ENCODE measurements at places on chromosomes 7 and 10. TPM values are rescaled to one million over a fixed set of nuclear protein-coding genes. Genes with fewer than 3 reads are reported as not detected.
A peak's percentile ranks its signal among the peaks of the same experiment; 100 is the strongest.

HOXA3 gene
- 16.0 TPM for total RNA-seq

- no peak for DNase-seq
These were observed 4.4 kb upstream of the IRF5 start for GRCh38 chr7:128933180-128933891.

- DNase-seq, result no peak
These were observed 227.6 kb downstream of the ANKRD7 start for GRCh38 chr7:118452128-118452527.

DNA sequence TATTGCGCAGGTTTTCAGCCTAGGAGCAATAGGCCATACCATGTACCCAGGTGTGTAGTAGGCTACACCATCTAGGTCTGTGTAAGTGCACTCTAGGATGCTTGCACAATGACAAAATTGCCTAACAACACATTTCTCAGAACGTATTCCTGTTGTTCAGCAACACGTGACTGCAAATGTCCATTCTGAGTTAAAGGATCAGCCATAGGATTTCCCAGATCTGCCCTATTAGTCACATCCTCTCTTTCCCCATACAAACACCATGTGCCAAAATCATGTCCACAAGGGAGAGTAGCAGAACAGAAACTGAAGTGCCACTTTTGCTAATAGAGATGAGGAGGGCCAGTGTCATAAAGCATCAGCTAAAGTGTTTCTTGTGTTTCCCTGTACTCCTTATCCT is 42.6 kb upstream of the AMPH start:
- no peak for DNase-seq

- no peak for DNase-seq
These were observed 81.3 kb downstream of the ITGB8 start for GRCh38 chr7:20412032-20412431.

DNA sequence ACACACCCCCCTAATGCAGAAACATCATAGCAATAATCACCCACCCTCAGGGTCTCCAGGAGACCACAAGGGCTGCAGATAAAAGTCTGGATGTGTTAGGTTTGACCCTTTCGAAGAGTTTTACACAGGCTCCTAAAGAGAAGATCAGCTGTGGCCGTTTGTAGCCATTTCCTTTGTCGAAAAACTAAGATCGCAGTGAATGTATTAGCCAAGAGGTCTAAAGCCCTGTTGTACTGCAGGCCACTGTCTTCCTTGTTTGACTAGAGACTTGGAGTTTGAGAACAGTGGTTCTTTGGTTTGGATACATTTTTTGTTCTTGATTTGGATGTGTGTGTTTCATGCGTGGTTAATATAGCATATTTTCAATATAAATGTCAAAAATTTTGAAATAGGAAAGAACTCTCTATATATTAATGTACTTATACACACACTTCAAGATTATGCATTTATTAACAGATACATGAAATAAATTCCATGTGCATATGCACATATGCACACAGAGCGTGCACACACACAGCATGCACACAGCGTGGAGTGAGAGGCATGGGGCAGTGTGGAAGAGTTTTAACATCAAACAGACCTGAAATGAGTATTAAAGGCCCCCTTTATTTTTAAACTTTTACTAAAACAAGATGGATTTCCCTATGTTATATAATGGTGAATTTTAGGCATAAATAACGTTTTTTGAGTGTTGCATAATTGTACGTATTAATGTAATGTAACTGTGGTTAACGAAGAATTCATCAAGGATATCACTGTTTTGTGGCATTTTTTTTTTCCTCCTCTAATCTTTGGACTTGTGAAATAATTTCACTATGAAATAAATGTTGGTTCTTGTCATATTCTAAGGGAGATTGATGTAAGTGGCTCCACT is 2.2 kb downstream of the IKZF1 start:
- no peak for DNase-seq

SLC26A5 gene
- 6.2 TPM for total RNA-seq

- DNase-seq, result no peak
These were observed 35.1 kb downstream of the RTKN2 start for GRCh38 chr10:62233356-62234076.

- peak; percentile 79 for DNase-seq
These were observed 24.7 kb downstream of the GHRHR start for GRCh38 chr7:30988351-30989005.

GRCh38 chr7:30446266-30446665 is 32.3 kb downstream of the NOD1 start:
- DNase-seq, result no peak

FOXP2 gene
- 13.5 TPM for total RNA-seq

DNA sequence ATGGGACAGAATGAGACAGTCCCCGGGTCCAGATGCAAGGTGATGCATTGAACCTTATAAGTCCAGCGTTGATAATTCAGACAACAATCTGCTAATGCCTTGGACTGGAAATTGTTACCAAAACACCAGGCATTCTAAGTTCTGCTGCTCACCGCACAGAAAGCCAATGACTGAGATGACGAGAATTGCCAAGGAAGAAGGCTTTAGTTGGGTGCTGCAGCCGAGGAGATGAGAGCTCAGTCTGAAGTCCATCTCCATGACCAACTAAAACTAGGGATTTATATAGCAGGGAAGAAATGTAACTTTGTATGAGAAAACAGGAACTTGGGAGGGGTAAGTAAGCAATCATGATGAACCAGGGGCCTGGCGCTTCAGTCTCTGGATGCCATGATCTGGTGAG is 68.7 kb downstream of the PRKCQ start:
- no peak for DNase-seq

GRCh38 chr10:115321360-115321759 is 228.2 kb downstream of the ATRNL1 start:
- no peak for DNase-seq

DNA sequence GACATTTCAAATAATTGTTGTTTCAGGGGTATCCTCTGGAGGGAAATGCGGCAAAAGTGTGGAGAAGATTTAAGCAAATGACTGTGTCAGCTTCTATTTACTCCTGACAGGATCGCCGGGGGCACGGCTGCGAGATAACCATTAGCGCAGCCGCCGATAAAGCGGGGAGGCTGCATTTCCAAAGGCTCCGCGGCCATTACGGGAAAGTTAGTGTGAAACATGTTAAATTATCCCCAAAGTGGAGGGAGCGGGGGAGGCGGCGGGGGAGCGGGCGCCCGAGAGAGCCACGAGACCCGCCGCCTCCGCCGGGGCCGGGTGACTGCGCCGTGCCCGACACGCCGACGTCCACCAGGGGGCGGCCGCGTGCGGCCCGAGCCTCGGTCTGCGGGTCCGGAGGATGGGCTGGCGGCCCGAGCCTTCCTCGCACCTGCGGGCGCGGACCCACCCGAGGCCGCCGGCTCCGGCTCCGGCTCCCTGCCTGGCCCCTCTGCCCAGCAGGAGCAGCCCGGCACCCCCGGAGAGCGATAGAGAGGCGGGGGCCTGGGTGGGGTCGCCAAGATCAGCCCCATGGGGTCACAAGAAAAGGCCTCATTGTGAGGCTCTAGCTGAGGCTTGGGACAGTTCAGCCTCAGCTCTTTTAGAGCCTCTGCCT is 74.4 kb upstream of the PAX2 start:
- DNase-seq, result no peak

IGF2BP3 gene
- total RNA-seq, result 0.78 TPM

PAX4 gene
- not detected for total RNA-seq

CASTOR2 gene
- total RNA-seq, result 5.2 TPM

- no peak for DNase-seq
These were observed 240.4 kb downstream of the CAMK1D start for GRCh38 chr10:12589791-12590190.

PMS2 gene
- 16.4 TPM for total RNA-seq

- peak; percentile 26 for DNase-seq
These were observed 173.2 kb upstream of the PPP2R2D start for GRCh38 chr10:131727560-131727959.

GRCh38 chr7:156896388-156897022 is 3.5 kb upstream of the LMBR1 start:
- no peak for DNase-seq

- DNase-seq, result no peak
These were observed 466.0 kb downstream of the KIF20B start for GRCh38 chr10:90167174-90168064.

DNA sequence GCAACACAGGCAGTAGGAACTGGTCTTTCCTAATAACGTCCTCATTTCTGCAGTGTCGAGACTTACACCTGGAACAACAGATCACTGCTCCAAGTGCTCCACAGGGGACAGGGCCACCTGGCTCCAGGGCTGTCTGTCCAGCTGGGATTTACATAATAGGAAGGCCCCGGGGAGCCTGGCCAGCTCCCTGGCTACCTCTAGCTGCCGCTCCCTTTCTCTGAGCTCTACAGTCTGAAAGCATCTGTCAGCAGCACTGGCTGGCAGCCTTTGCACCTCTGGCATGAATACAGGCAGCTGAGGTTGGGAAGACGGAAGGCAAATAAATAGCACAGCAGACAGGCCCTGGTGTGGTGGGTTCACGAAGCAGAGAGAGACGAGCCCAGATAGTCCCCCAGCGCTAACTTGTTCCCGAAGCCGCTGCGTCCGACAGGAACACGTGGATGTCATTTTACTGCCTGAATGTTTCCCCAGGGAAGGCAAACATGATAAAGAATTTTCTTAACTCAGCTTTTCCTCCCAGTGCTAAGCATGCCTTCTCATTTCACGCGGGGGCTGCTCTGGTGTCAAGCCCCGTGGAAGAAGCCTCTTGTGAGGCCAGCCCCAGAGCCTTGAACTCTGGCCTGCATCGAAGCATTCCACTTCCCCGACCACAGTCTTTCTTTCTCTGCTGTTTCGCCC is 105.4 kb downstream of the ITIH5 start:
- peak; percentile 60 for DNase-seq

DNA sequence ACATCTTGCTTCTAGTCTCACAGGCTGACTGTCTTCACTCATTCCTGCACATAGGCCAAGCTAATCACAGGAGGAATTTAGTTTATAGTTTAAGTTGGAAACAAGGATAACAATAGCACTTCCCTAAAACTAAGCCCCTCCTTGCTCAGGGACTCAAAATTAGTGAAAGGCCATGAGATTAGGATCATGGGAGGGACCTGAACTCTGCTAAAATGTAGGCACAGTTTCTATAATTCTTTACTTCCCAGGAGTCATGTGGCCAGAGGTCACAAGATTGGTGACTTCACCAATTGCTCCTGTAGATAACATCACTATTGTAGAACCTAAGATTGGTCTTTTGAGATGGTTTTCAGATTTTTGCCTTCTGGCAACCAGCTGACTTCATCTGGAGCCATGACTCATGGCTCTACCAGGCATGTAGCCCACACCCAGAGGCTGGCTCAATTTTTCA is 14.8 kb upstream of the UPP1 start:
- no peak for DNase-seq

TMEM176A gene
- 30.7 TPM for total RNA-seq

MMP21 gene
- total RNA-seq, result not detected

DNA sequence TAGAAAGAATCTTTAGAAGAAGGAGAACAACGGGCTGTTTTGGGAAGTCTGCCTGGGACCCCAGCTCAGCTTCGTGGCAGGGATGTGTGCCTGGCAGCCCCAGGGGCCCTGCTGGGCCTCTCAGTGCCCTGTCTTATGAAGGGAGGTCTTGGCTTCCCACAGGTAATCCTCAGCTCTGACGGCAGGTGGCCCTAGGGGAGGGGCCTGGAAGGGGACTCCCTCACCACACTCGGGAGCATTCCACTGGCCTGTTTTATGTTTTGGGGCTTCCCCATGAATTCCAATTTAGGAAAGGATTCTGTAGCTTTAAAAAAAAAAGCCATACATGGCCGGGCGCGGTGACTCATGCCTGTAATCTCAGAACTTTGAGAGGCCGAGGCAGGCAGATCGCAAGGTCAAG is 3.0 kb upstream of the DMBT1 start:
- no peak for DNase-seq

- peak; percentile 5 for DNase-seq
These were observed 332.6 kb upstream of the ZNF32 start for GRCh38 chr10:43981232-43981631.

Measured in ureter (tissue), 1 donor.